ENCODE measurements at places on chromosomes 2 and 18. TPM values are rescaled to one million over a fixed set of nuclear protein-coding genes. Genes with fewer than 3 reads are reported as not detected.

GRCh38 chr2:64672708-64673107 lies 19.0 kb upstream of the SERTAD2 start:
- H3K36me3 ChIP-seq = peaks cover 8% of the 10 kb centered on the region
- H3K27me3 ChIP-seq = no peaks in the 10 kb centered on the region
- peaks cover 9% of the 10 kb centered on the region for H3K4me1 ChIP-seq
- no peak for DNase-seq
- no peak overlapping the region for H3K4me3 ChIP-seq
- no peak overlapping the region for H3K27ac ChIP-seq

DNA sequence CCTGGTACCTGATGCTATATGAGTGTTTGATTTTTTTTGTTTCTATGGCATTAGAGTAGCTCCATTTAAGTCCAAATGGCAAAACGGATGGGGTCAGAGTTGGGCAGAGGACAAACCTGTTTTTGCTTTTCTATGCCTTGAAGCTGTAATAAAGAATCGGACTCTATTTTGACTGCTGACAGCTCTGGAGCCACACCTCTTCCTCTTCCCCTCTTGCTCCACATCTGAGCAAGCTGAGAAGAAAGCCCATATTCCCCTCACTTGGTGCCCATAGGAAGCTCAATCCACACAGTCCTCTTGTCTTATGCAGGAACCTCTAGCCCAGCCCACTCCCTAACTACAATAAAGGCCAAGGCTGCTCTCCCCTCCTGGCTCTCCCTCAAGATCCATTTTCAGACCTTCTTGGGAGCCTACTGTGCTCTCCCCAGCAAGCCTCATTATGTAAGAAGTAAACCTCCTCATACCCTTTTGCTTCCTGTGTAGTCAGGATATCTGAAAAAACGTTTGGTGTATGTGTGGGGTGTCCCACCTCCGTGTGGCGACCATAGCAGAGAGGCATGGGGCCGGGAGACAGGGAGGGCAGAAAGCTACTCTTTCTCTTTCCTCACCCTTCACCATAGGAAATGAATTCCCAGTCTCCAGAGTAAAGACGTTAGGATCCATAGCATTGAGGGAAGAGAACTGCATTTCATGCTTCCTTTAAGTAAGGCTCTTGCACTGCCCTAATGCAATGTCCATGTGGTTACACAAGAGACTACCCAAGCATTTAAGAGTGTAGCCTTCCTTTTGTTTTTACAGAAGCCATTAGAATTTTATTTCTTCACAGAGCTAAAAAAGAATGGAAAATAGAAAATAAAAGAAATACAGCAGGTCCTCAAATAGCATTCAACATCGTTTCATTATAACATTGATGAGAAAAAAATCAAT lies 41.9 kb upstream of the RAPGEF4 start:
- peaks cover 37% of the 10 kb centered on the region for H3K4me1 ChIP-seq
- no peak overlapping the region for H3K4me3 ChIP-seq
- H3K27ac ChIP-seq = peak overlapping the region; percentile 18
- no peaks in the 10 kb centered on the region for H3K36me3 ChIP-seq
- DNase-seq = no peak

DNA sequence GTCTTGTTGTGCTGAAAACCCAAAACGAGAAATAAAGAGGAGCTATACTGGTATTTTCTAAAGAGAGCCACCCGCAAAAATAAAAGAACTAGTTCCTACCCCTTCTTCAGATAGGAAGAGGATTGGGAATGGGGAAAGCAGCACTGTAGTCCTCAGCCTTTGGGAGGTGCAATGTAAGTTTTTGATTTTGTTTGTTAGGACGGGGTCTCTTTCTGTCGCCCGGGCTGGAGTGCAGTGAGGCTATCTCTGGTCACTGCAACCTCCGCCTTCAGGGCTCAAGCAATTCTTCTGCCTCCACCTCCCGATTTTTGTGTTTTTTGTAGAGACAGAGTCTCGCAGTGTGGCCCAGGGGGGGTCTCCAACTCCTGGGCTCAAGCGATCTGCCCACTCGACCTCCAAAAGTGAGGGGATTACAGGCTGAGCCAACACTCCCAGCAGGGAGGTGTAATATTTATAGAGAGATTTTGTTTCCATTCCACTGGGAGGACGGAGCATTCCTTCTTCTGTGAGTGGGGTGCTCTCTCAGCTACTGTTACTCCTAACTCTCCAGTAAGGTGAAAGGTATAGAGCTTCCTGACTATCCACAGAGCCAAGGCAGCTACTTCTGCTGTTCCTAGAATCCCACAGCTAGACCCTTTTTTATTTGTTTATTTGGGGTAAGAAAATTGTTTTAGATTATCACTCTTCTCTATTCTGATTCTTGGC lies 13.1 kb upstream of the GULP1 start:
- H3K27me3 ChIP-seq = no peaks in the 10 kb centered on the region
- no peak for DNase-seq
- no peaks in the 10 kb centered on the region for H3K36me3 ChIP-seq
- H3K27ac ChIP-seq = no peak overlapping the region
- no peak overlapping the region for H3K4me3 ChIP-seq

GRCh38 chr2:176710657-176711186 lies 441.5 kb downstream of the MTX2 start:
- H3K4me1 ChIP-seq = no peaks in the 10 kb centered on the region
- H3K4me3 ChIP-seq = no peak overlapping the region
- H3K27ac ChIP-seq = no peak overlapping the region
- H3K36me3 ChIP-seq = no peaks in the 10 kb centered on the region
- DNase-seq = no peak
- H3K27me3 ChIP-seq = no peaks in the 10 kb centered on the region

GRCh38 chr2:191582355-191582754 lies 95.6 kb upstream of the NABP1 start:
- peak; percentile 5 for DNase-seq
- H3K4me1 ChIP-seq = peaks cover 24% of the 10 kb centered on the region
- no peak overlapping the region for H3K4me3 ChIP-seq
- no peaks in the 10 kb centered on the region for H3K27me3 ChIP-seq
- H3K27ac ChIP-seq = peak overlapping the region; percentile 69

- H3K27me3 ChIP-seq = no peaks in the 10 kb centered on the region
- no peak overlapping the region for H3K27ac ChIP-seq
- no peak for DNase-seq
- H3K4me1 ChIP-seq = no peaks in the 10 kb centered on the region
- peaks cover 3% of the 10 kb centered on the region for H3K36me3 ChIP-seq
These were observed 17.5 kb downstream of the BZW1 start for GRCh38 chr2:200829258-200829655.

GRCh38 chr2:62194558-62195420 lies 1.1 kb upstream of the B3GNT2 start:
- peaks cover 16% of the 10 kb centered on the region for H3K4me1 ChIP-seq
- peak overlapping the region; percentile 97 for H3K4me3 ChIP-seq
- H3K27me3 ChIP-seq = no peaks in the 10 kb centered on the region
- no peak for DNase-seq
- no peaks in the 10 kb centered on the region for H3K36me3 ChIP-seq
- no peak overlapping the region for H3K27ac ChIP-seq

DNA sequence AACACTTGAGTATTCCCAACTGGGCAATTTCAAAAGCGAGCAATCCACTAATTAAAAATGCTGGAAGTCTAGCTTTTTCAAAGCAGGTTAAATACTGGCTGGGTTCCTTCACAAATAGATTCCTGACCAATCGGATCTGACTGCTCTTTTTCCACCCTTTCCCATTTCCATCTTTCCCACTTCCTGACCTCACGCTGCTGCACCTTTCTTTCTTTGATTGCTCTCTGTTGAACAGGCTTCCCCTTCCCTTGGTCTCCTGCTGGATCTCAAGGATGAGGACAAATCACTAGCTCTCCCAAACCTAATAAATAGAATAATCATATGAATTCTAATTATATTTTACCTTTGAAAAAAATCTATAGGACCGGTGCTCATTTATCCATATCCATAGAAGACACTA lies 121.2 kb downstream of the TCF4 start:
- H3K4me3 ChIP-seq = no peak overlapping the region
- no peaks in the 10 kb centered on the region for H3K4me1 ChIP-seq

DNA sequence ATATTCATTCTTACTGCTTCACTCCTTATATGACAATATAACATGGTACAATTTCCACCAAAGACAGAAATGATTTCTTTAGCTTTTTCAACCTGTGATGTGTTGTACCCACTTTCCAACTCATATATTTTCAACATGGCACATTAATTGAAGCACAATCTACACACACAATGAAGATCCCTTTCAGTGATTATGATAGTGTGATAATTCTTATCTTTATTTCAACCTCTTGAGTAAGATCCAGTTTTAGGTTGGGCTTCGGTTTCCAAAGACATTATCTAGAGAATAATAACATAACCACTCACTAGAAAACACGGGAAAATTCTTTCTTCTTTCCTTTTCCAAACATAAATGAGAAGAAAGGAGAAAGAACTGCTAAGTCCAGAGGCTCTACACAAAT lies 3.4 kb upstream of the DSG3 start:
- H3K4me1 ChIP-seq = no peaks in the 10 kb centered on the region
- H3K27ac ChIP-seq = no peak overlapping the region
- H3K36me3 ChIP-seq = no peaks in the 10 kb centered on the region
- H3K27me3 ChIP-seq = no peaks in the 10 kb centered on the region

DNA sequence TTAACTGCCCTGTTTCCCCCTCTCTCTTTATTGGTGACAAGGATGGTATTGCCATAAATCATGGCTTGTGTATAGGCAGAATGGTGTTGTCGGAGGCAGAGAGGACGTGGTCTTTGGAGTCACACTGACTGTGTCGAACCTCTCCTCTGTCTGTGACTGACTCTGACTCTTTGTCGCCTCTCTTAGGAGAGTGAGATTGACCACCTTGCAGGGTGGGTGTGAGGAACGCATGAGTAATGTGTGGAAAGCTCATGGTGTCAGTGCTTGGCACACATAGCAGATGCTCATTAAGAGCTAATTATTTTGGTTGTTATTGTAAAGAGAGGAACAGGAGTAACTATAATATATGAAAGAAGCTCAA lies 145.6 kb downstream of the TTC27 start:
- no peak overlapping the region for H3K27ac ChIP-seq
- no peaks in the 10 kb centered on the region for H3K27me3 ChIP-seq
- no peaks in the 10 kb centered on the region for H3K36me3 ChIP-seq
- peaks cover 3% of the 10 kb centered on the region for H3K4me1 ChIP-seq
- DNase-seq = no peak
- no peak overlapping the region for H3K4me3 ChIP-seq

DNA sequence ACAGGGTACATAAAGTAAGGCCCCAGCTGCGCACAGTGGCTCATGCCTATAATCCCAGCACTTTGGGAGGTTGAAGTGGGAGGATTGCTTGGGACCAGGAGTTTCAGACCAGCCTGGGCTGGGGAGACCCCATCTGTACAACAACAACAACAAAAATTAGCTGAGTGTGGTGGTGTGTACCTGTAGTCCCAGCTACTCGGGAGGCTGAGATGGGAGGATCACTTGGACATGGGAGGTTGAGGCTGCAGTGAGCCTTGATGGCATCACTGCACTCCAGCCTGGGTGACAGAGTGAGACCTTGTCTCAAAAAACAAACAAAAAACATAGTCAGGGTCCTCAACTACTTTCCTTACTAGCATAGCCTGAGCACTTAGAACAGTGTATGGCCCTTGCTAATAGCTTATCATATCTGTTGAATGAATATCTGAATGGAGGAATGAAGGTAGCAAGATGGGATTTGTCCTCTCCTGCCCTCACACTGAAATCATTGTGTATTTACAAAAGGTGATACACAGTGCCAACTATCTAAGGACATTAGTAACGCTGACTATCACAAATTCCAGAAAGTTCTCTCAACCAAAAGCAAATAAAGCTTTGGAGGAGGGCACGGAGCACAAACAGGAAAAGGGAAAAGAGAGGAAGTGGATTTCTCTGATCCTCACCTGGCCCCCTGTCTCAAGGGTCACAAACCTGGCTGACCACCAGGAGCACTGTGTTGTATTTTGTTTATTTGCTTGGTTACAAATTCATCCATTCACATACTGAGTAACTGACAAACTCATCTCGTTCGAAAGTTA lies 38.1 kb downstream of the L3MBTL4 start:
- H3K27me3 ChIP-seq = no peaks in the 10 kb centered on the region
- H3K4me3 ChIP-seq = no peak overlapping the region
- H3K27ac ChIP-seq = no peak overlapping the region
- no peak for DNase-seq

- no peak overlapping the region for H3K27ac ChIP-seq
- H3K36me3 ChIP-seq = no peaks in the 10 kb centered on the region
- no peak overlapping the region for H3K4me3 ChIP-seq
- no peaks in the 10 kb centered on the region for H3K27me3 ChIP-seq
- H3K4me1 ChIP-seq = peaks cover 7% of the 10 kb centered on the region
These were observed 90.0 kb downstream of the TRIB2 start for GRCh38 chr2:12806549-12807242.

DNA sequence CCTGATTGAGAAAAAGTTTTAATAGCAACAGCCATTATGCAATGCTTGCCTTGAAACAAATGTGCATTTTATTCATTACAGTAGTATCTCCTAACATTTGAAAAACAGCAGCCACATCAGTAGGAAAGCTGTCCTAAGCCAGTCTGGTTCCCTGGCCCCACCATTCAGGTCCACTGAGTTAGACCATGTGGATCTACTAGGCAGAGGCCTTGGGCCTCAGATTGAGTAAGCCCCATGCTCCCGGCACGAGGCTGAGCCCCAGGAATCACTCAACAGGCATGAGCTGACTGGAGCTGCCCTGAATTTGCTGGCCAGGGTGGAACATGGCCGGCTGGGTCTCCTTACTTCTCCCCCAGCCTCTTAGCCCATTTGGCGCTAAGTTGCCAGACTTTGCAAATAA lies 103.4 kb downstream of the ZFP36L2 start:
- no peaks in the 10 kb centered on the region for H3K4me1 ChIP-seq
- no peaks in the 10 kb centered on the region for H3K27me3 ChIP-seq
- no peak for DNase-seq

GRCh38 chr2:144357623-144358373 lies 162.1 kb downstream of the ZEB2 start:
- H3K27me3 ChIP-seq = no peaks in the 10 kb centered on the region
- H3K4me1 ChIP-seq = peaks cover 31% of the 10 kb centered on the region
- DNase-seq = peak; percentile 82
- H3K36me3 ChIP-seq = no peaks in the 10 kb centered on the region
- H3K4me3 ChIP-seq = no peak overlapping the region
- peak overlapping the region; percentile 94 for H3K27ac ChIP-seq

- no peaks in the 10 kb centered on the region for H3K4me1 ChIP-seq
- no peak overlapping the region for H3K4me3 ChIP-seq
- no peak for DNase-seq
- peaks cover 16% of the 10 kb centered on the region for H3K27me3 ChIP-seq
- H3K27ac ChIP-seq = no peak overlapping the region
- H3K36me3 ChIP-seq = no peaks in the 10 kb centered on the region
These were observed 162.2 kb downstream of the ALPK2 start for GRCh38 chr18:58466636-58467205.

GRCh38 chr2:111673526-111673925 lies 210.5 kb downstream of the ANAPC1 start:
- H3K27ac ChIP-seq = no peak overlapping the region
- no peaks in the 10 kb centered on the region for H3K27me3 ChIP-seq
- H3K4me3 ChIP-seq = no peak overlapping the region
- peaks cover 11% of the 10 kb centered on the region for H3K4me1 ChIP-seq
- DNase-seq = no peak

GRCh38 chr2:37148325-37148724 lies 8.5 kb downstream of the EIF2AK2 start:
- H3K27ac ChIP-seq = no peak overlapping the region
- no peak for DNase-seq
- H3K27me3 ChIP-seq = no peaks in the 10 kb centered on the region
- no peak overlapping the region for H3K4me3 ChIP-seq
- peaks cover 43% of the 10 kb centered on the region for H3K36me3 ChIP-seq

DSG1 gene
- total RNA-seq = not detected

DYNAP gene
- total RNA-seq = not detected

CD207 gene
- not detected for total RNA-seq

MARCHF4 gene
- total RNA-seq = 1.5 TPM

SLC4A3 gene
- 2.5 TPM for total RNA-seq

Measured in osteoblast (primary cell).